ENCODE measurements at places on chromosomes 5 and 9. TPM values are rescaled to one million over a fixed set of nuclear protein-coding genes. Genes with fewer than 3 reads are reported as not detected.
A peak's percentile ranks its signal among the peaks of the same experiment; 100 is the strongest.

DNA sequence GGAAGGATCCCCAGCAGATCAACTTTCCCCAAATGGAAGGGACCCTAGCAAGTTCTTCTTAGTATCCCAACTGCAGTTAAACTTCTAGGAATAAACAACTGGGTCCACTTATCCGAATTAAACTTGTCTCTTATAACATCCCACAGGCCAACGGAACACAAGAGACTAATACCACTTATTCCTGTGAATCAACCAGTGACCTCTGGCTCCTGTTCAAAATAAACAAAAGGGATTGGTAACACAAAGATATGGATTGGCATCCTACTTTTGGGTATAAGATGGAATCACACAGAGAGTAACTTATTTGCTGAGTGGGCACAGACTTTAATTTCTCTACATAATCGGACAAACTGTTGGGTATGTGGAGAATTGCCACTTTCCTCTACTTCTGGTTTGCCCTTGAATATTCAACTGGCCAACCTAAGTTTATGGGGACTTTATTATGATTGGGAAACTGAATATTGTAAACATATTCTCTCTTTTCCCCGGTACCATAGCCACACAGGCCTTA, 12.4 kb upstream of the PAIP1 start:
- no peak for DNase-seq

DNA sequence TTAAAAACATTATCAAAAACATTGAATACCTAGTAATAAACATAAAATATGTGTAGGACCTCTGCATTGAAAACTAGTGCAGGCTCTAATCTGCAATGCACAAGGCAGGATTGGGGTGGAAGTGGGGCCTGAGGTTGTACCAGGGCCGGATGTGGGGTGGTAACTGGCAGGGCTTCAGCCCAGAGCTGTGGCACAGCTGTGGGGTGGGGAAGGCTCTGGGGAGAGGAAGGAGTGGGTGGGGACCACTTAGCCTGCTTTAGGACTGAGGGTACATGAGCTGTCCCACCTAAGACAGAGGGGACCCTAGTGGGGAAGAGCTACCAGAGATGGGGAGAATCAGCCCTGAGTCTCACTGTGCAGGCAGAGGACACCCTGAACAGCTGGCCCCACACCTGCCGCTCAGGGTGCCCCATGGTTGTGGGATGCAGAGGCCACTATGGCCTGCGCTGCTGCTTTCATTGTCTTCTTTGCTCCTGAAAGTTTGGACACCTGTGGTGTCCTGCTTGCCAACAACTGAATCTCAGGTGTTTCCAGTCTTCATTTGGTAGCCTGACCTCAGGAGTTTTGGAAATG, 311.4 kb downstream of the TLE4 start:
- DNase-seq = peak; percentile 71

- no peak for DNase-seq
Measured at GRCh38 chr9:135246248-135247205, 159.1 kb downstream of the OLFM1 start.

DNA sequence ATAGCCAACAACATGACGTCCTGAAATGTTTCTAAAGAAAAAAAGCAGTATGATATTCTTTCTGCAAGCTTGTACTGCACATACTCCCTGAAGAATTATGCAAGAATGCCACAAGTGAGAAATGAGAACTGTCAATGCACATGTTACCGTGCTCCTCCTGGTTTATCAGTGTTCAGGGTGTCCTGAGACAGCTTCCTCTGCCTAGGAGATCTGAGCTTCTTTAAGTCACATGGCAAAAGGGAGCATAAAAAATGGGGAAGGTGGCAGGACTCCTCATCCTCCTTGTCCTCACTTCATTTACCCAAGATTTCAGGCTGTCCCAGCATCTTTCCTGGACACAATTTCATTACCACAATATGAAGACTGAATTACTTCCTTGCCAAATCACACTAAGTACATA, 238.2 kb downstream of the GLIS3 start:
- no peak for DNase-seq

DNA sequence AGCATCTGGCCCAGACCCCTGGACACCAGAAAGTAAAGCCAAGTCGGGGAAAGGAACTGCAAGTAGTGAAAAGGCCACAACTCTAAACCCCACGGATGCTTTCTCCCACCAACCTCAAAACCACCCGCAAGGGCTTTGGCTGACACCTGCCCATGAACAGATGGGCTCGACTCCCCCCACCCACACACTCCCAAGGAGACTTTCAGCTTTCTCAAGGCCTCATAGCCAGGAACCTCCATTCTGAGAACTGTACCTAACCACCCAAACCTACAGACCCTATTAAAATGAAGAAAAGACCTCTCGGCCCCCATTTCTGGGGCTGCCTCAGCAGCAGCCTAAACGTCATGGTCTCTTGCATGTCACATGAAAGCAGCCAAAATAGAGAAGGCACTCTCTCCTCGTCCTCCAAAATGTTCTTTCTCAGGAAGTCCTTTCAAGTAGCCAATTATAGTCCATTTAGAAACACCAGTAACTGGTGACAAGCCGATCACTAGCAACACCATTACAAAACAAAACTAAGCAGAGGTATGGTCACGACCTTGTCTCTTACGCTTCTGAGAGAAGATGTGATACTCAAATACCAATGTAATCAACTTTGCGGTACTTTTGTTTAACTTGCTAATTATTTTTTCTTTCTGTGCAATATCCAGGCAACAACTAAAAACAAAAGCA, 2.9 kb downstream of the B4GALT1 start:
- no peak for DNase-seq

DNA sequence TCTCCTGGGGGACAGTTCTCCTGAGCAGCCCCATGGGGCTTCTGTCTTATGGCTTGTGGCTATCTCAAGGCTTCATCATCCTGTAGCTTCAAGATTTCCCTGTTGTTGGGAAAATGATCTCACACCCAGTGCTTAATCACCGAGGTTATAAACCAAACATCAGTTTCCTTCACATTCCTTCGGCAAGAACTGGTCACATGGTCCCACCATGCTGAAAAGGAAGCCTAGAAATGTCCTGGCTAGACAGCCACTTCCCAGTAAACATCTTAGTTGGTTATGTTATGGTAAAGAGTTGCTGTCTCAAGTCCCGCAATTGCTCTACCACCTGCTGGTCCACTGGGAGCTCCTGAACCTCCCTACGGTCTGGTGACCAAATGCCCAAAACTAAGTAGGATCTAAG, 66.0 kb downstream of the RAB3C start:
- no peak for DNase-seq

The HK3 gene
- total RNA-seq = not detected

The PRR7 gene
- 4.9 TPM for total RNA-seq
